GM23248 (cell line): ENCODE measurements at places on chromosomes 6 and 20.

DNA sequence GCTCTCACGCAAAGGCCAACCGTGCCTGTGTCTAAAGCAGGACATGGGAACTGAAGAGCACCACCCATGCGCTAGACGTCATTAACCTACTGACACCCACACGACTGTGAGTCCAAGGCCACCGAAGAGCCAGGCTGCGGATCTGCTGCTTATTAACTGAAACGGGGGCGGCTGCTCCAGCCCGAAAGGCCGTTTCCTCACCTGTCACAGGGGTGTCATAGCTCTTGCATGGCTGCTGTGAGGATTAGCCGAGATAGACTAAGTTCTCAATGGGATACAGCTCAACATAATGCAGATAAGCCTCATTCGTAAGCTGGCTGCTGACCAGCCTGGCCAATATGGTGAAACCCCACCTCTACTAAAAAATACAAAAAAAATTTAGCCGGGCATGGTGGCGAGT lies 26.7 kb downstream of the OVOL2 start:
- no peak for DNase-seq

- peak; percentile 46 for DNase-seq
Measured at GRCh38 chr20:58054780-58055373, 173.6 kb downstream of the ANKRD60 start.

- no peak for DNase-seq
Measured at GRCh38 chr6:37987559-37987958, 168.0 kb downstream of the ZFAND3 start.

DNA sequence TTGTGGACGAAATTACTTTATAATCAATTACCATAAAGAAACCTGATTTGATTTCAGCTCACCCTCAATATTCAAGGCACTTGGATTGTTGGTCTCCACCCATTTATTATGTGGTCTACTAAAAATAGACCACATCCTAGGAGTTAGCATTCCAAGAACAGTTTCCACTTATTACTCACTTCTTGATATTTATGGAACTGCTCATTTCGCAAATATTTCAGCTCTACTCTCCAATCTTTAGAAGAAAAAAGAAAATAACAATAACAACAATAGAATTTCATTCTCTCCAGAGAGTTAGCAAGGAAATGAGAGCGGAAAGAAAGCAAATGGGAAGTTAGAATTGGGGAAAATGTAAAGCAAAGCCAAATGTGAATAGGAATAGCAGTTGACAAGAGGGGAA lies 26.2 kb upstream of the HDAC2 start:
- DNase-seq: peak; percentile 88

DNA sequence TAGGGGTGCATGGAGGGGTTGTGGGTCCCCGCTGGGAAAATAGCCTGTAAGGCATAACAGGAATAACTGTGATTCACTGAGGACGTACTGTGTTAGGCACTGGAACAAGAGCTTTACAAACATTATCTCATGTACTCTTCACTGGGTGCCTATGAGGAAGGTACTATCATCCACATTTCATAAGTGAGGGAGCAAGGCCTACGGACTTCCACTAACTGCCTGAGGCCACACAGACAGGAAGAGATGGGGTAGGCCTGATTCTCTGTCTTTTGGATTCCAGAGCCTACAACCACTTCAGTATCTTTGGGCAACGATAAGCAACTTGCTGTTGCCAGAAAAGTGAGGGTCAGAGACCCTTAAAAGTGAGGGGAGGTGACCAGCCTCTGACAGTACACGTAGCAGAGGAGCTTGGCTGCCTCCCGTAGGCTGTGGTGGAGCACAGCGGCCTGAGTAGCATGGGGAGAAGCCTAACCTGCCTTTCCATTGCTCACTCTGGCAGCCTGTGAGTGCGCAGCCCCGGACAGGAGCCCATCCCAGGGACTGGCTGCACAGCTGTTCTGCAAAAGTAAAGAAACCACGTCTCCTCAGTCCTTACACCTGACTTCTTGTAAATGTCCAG lies 30.4 kb downstream of the PSMB1 start:
- peak; percentile 34 for DNase-seq

GRCh38 chr20:46984405-46984804 lies 89.8 kb downstream of the EYA2 start:
- peak; percentile 17 for DNase-seq

DNA sequence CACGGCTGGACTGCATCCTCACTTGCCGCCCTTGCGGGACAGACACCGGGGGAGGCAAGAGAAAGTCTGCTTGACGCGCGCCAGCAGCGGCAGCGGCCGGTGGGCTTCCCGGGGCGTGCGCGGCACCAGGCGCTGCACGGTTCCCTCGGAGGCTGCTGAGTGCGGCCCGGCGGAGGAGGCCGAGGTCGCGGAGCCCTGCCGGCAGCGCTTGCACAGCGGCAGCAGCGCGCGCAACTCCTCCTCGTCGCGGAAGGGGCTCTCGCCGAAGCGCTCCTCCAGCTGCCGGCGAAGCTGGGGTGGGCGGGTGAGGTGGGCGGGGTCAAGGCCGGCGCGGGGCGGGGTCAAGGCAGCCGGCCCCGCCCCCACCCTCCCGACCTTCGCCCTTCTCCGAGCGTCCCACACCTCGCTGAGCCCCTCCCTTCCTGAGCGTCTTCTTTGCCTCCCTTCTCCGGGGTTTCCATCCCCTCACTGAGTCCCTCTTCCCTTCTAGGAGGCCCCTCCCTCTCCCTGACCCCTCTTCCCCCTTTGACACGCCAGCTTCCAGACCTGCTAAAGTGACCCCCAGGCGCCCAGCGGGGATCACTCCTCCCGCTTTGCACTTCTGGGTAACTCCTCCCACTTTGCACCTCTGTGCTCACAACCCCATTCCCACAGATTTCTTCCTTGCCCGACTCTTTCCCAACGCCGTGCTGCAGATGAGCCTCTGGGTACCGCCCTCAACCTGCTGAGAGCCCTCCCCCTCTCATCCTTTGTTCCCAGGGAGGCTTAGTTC lies 8.8 kb downstream of the DUSP15 start:
- peak; percentile 71 for DNase-seq

GRCh38 chr6:26065952-26066380 lies 21.3 kb upstream of the HFE start:
- DNase-seq: peak; percentile 91
